Sigmoid colon (tissue), 7 donors: ENCODE measurements at places on chromosomes 13 and 19. TPM values are rescaled to one million over a fixed set of nuclear protein-coding genes. Genes with fewer than 3 reads are reported as not detected.

DNA sequence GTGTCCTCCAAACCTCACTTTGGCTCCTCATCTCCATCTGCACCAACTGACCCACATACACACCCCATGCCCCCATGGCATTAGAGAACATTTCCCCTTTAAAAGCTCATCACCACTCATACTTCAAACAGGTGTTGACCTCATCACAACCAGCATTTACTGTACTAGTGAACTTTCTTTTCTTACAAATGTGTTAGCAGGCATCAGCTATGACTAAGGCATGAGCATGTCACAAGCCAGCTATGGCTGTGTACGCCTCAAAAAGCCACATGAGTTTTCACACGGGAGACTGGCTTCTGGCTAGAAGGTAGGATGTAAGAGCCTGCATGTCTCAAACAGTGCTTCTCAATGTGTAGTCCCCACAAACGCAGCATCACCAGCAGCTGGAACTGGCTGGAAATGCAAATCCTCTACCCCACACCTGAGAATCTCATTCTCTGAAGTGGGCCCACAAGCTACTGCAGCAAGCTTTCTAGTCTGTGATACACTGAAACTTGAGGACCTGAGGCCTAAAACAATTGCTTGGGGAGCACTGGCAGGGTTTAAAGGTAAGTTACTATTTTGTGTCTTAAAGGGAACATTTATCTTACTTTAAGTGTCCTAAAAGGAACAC lies 66.8 kb downstream of the TUBGCP3 start:
- DNase-seq = no peak

DNA sequence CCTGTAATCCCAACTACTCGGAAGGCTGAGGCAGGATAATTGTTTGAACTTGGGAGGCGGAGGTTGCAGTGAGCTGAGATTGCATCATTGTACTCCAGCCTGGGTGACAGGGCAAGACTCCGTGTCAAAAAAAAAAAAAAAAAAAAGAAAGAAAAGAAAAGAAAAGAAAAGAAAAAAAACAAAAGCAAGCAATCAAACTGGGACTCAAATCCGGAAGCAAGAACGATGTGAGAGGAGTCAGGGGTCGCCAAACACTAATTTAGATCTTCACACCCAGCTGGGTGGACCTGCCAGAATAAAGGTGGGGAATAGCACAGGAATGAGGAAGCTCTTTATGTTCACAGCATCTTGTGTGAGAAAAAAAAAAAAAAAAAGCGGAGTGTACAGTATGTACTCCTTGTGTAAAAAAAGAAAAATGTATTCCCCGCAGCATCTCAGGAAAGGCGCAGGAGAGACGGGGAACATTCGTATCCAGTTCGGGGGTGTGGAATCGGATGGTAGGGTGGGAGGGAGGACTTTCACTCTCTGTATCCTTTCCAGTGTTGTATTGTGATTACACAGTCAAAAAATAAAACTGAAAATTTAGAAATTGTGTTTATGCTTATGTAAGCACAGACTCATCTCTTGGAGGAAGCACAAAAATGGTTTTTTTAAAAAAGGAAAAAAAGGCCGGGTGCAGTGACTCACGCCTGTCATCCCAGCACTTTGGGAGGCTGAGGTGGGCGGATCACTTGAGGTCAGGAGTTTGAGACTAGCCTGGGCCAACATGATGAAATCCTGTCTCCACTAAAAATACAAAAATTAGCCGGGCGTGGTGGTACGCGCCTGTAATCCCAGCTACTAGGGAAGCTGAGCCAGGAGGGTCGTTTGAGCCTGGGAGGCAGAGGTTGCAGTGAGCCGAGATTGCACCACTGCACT lies 7.6 kb downstream of the DNAJB1 start:
- DNase-seq = peak; percentile 87

- no peak for DNase-seq
These were observed 47.0 kb downstream of the RUBCNL start for GRCh38 chr13:46340011-46340410.

- no peak for DNase-seq
These were observed 2.7 kb downstream of the CCDC106 start for GRCh38 chr19:55650602-55651230.

DNA sequence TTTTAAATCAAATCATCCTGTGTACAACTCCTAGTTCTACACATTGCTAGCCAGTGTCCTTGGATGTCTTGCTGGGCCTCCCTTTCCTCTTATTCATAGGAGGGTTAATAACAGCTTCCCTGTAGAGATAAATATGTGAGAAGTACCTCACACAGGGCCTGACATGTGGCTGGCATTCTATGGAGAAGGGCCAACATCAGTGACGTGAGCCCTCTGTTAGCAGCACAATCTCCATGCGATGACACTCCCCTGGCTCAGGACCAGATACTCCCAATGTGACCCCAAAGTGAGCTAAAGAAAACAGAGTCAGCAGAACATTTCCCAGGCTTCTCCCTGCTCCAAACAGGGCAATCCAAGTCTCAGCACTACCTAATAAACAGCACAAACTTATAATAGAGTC lies 818.4 kb downstream of the DIAPH3 start:
- DNase-seq = peak; percentile 86

The BORCS8 gene
- 16.9 TPM for total RNA-seq

DNA sequence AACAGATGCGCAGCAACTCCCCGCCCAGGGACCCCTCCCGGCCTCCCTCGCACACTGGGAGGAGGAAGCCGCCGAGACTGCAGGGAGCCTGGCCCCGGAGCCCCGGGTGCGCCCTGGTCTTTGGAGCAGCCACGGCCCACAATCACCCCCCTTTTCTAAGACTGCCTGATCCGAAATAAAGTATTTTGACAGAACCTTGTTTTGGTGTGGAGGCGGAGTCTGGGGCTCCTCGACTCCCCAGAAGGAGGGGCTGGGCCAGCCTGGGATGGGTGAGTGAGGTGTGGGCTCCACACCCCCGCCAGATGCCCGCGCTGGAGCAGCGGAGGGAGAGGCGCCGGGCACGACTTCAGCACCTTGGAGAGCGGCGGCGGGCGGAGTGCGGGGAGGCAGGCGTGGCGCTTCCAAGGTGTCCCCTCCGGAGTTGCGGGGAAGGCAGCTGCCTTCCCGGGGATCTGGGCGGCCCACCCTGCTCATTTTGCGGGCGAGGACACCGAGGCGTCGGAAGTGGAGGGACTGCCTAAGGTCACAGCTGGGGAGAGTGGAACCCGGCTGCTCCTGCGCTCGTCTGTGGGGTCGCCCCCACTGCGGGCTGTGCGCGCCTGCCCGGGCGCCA lies 9.4 kb downstream of the SIRT6 start:
- no peak for DNase-seq
